ENCODE measurements at places on chromosomes 1 and 21.

DNA sequence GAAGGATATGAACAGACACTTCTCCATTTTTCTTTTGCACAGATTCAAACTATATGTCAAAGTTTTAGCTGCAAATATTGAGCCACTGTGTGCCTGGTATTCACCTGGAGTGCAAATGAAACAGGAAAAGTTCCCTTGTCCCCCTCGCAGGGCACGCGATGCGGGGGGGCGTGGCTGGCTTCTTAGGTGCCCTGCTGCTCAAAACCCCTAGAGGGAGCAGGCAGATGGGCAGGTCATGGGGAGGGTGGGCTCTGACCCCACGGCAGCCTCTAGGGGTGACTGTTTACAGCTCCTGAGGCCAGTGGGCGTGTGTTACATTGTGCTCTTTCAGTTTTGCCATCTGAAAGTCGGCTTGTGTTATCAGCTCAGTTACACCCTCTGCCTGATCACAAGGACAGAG is 931.2 kb upstream of the B3GALT2 start:
- no peak for DNase-seq

GRCh38 chr1:26284597-26285347 is 4.9 kb downstream of the SH3BGRL3 start:
- DNase-seq: peak; percentile 91

- DNase-seq: peak; percentile 44
Observed at GRCh38 chr1:165631342-165632151, 513 bp downstream of the MGST3 start.

GRCh38 chr1:44670751-44671640 is 3.3 kb downstream of the TMEM53 start:
- DNase-seq: no peak

DNA sequence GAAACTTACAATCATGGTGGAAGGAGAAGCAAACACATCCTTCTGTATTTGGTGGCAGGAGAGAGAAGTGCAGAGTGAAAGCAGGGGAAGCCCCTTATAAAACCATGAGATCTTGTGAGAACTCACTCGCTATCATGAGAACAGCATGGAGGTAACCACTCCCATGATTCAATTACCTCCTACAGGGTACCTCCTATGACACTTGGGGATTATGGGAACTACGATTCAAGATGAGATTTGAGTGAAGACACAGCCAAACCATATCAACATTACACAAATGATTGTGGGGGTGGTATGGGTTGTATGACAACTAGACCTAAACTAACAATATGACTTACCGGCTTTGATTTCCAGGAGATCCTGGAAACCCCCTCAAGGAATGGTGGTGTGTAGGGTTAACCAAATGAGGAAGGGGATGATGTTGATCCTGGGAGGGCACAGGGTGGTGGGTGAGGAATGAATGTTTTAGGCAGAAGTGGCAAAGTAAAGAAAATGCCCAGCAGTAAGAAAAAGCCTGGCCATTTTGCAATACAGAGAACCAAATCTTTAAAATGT is 80.5 kb downstream of the FGGY start:
- no peak for DNase-seq

DNA sequence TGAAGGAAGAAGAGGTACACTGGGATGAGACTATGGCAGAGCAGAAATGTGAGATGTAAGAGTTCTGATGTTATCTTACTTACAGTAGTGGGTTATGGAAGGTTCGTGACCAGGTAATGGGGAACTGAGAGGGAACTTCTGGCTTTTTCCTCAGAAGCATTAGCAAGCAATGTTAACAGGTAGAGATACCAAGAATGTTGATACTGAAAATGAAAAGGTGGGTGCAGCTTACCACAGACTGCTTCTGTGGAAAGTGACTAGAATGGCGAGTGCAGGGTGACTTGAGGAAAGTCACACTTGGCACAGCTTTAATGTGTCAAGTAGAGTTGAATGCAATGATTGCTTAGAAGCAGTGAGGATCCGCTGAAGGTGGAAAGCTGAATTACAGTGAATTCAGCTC is 70.8 kb downstream of the PLA2G4A start:
- DNase-seq: no peak

All from stimulated activated CD4-positive, alpha-beta T cell treated with anti-CD3 and anti-CD28 coated beads, Interleukin-2, amount 100 ng/mL, for 48 hours (primary cell).